Ovary (tissue), 10 donors: ENCODE measurements at places on chromosomes 1 and 21. TPM values are rescaled to one million over a fixed set of nuclear protein-coding genes. Genes with fewer than 3 reads are reported as not detected.
A peak's percentile ranks its signal among the peaks of the same experiment; 100 is the strongest.

DNA sequence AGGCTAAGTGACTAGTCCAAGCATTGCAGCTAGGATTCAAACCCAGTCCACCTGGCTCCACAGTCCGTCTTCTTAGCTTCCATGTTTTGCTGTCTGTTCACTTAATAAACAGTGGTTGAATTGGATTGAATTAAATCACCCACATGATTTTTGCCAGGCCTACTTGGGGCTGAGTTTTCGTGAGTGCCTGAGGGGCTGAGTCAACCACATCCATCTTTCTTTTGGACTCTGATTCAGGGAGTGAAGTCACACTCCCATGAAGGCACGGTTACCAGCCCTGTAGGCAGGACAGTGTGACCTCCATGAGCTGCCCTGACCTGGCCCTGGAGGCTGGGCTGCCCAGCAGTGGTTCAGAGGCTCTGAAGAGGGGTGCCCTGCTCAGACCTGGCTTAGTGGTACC, 123.7 kb downstream of the ACTL8 start:
- no peaks in the 10 kb centered on the region for H3K36me3 ChIP-seq
- no peaks in the 10 kb centered on the region for H3K27me3 ChIP-seq
- H3K4me1 ChIP-seq, result no peaks in the 10 kb centered on the region
- no peak overlapping the region for H3K4me3 ChIP-seq

DNA sequence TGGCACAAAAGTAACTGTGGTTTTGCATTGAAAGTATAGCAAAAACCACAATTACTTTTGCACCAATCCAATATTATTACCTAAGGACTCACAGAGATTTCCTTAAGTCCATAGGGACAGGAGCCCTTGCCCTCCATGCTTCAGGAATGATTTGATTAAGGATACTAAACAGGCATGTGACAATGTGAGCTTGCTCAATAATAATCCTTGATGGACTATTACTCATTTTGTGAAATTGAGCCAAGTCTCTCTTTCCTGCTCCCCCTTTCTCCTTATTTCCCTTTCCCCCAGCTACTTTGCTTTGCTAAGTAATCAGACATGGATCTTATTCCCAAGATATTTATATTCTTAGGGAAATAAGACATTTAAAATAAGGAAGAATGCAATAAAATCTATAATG, 21.6 kb upstream of the RGL1 start:
- H3K27ac ChIP-seq, result no peak overlapping the region
- no peak for DNase-seq
- H3K4me1 ChIP-seq, result no peaks in the 10 kb centered on the region
- no peak overlapping the region for H3K4me3 ChIP-seq

- DNase-seq, result peak; percentile 11
- no peaks in the 10 kb centered on the region for H3K36me3 ChIP-seq
- no peaks in the 10 kb centered on the region for H3K27me3 ChIP-seq
Measured at GRCh38 chr1:69567652-69568420, at the start of gene LRRC7. Gene LRRC7 (plus strand): TSS chr1:69567922. CDS start chr1:69568640, 718 bp downstream.

- H3K4me1 ChIP-seq, result no peaks in the 10 kb centered on the region
- no peaks in the 10 kb centered on the region for H3K27me3 ChIP-seq
- H3K27ac ChIP-seq, result no peak overlapping the region
- no peaks in the 10 kb centered on the region for H3K36me3 ChIP-seq
- no peak overlapping the region for H3K4me3 ChIP-seq
- DNase-seq, result no peak
Measured at GRCh38 chr1:54241364-54241763, 41.4 kb downstream of the MRPL37 start.

DNA sequence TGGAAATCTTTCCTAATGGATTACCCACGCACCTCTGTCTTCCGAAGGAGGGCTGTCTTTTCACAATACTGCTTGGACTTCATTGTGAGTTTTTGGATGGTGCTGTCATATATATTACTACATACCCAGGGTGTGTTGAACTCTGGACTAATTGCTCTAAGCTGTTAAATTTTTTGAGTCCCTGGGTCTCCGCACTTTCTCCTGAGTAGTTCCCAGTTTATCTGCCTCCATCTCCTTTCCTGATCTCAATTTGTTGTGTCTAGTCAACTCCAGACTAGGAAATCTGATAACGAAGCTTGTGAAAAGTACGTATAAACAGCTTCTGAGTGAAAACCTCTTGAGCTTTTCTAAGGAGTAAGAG, 211.1 kb downstream of the ROR1 start:
- no peaks in the 10 kb centered on the region for H3K36me3 ChIP-seq
- no peak overlapping the region for H3K27ac ChIP-seq
- H3K4me1 ChIP-seq, result peaks cover 1% of the 10 kb centered on the region
- no peak overlapping the region for H3K4me3 ChIP-seq

DNA sequence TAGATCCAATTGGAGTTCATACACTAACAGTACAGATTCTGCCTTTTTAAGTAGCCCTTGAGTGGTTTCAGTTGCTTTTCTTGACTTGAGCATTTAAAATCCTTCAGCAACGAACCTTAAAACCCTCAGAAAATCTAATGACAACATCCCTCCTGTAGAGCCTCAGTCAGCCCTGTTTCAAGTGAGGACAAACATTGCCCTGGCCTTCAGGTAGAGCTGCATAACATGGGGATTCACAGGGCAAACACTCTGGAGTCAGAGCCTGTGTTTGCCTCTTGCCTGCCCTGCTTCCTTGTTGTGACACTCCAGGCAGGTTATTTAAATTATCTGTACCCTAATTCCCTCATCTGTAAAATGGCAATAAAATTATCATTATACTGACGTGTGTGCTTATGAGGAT, 96.1 kb upstream of the KCNA3 start:
- H3K36me3 ChIP-seq, result no peaks in the 10 kb centered on the region
- no peaks in the 10 kb centered on the region for H3K4me1 ChIP-seq
- no peak overlapping the region for H3K27ac ChIP-seq
- no peak overlapping the region for H3K4me3 ChIP-seq

DNA sequence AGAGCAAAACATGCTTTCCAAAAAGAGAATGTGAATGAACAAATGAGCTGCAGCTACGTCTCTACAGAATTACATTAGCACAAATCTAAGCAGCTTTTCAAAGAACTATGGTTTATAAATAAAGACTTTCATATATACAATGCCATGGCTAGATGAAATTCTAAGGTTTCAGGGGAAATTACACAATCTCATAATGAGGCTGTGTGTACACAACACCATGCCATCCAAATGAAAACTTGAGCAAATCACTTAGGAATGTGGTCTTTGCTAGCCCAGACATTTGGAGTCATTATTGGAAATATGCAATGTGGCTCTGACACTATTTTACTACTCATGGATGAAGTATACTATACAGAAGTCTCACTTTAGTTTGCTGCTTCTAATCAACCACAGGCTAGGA, 37.5 kb downstream of the SPAG17 start:
- H3K4me3 ChIP-seq, result no peak overlapping the region
- no peaks in the 10 kb centered on the region for H3K4me1 ChIP-seq
- H3K27me3 ChIP-seq, result no peaks in the 10 kb centered on the region
- H3K36me3 ChIP-seq, result no peaks in the 10 kb centered on the region
- no peak overlapping the region for H3K27ac ChIP-seq
- no peak for DNase-seq

DNA sequence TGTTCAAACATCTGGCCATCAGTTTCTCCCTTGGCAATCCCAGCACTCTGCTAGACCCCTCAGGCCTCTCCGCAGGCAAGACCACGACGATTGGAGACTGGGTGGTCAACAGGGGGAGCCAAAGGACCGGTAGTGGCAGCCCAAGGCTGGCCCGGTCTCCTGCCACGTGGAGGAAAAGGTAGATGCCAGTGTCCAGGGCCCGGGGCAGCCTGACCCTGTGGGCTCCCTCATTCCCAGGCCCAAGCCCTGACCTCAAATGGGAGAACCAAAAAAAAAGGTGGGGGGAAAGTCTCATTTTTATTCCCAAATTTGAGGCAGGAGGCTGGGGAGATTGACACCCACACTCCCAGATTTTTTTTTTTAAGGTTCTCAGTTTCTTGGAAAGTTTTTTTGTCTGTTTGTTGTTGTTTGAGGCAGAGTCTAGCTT, 24.8 kb downstream of the S100A6 start:
- no peak overlapping the region for H3K4me3 ChIP-seq
- peak; percentile 88 for DNase-seq
- peaks cover 19% of the 10 kb centered on the region for H3K4me1 ChIP-seq
- no peaks in the 10 kb centered on the region for H3K36me3 ChIP-seq
- H3K27me3 ChIP-seq, result no peaks in the 10 kb centered on the region
- H3K27ac ChIP-seq, result no peak overlapping the region

- DNase-seq, result no peak
- peaks cover 4% of the 10 kb centered on the region for H3K4me1 ChIP-seq
- H3K27me3 ChIP-seq, result no peaks in the 10 kb centered on the region
- no peaks in the 10 kb centered on the region for H3K36me3 ChIP-seq
- H3K27ac ChIP-seq, result peak overlapping the region; percentile 100
- peak overlapping the region; percentile 99 for H3K4me3 ChIP-seq
Measured at GRCh38 chr1:40692429-40692895, 958 bp downstream of the NFYC start.

- no peaks in the 10 kb centered on the region for H3K27me3 ChIP-seq
- no peak for DNase-seq
- H3K27ac ChIP-seq, result no peak overlapping the region
- no peaks in the 10 kb centered on the region for H3K4me1 ChIP-seq
Measured at GRCh38 chr1:247961791-247962190, 3.2 kb upstream of the OR2AK2 start.

GRCh38 chr1:185017966-185018365, 27.4 kb upstream of the RNF2 start:
- no peak for DNase-seq
- no peaks in the 10 kb centered on the region for H3K27me3 ChIP-seq
- no peak overlapping the region for H3K4me3 ChIP-seq
- no peaks in the 10 kb centered on the region for H3K36me3 ChIP-seq
- H3K27ac ChIP-seq, result no peak overlapping the region

DNA sequence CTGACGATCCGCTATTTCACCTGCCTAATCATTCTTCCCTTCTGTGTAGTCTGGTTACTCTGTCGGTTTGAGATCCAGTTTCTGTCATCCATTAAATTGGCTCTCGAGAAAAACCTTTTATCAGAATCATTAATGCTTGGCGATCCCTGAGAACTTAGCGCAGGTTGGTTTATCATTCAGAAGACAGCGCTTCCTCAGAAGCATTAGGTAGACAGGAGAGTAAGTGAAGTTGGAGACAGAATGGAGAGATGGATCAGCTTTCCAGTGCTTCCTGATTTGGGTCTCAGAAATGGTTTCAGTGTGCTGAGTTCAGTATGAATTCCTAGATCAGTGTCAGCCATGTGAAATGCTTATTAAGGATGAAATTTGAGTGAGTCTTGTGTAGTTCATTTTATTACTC, 1.3 kb downstream of the USP1 start:
- H3K27me3 ChIP-seq, result no peaks in the 10 kb centered on the region
- H3K4me3 ChIP-seq, result peak overlapping the region; percentile 88
- H3K36me3 ChIP-seq, result no peaks in the 10 kb centered on the region

Gene ANKRD35
- 4.4 TPM for total RNA-seq

Gene WDR64
- 0.48 TPM for total RNA-seq

Gene TNFRSF9
- not detected for total RNA-seq

Gene TLCD4
- 6.2 TPM for total RNA-seq

Gene AADACL3
- total RNA-seq, result not detected

Gene GJA8
- not detected for total RNA-seq

Gene DUSP12
- total RNA-seq, result 19.8 TPM
